ENCODE measurements at places on chromosomes 5 and 9. TPM values are rescaled to one million over a fixed set of nuclear protein-coding genes. Genes with fewer than 3 reads are reported as not detected.

Gene ANKS6
- 25.2 TPM for total RNA-seq

Gene IRX4
- total RNA-seq, result 1.6 TPM

Gene OSMR
- 1.3 TPM for total RNA-seq

DNA sequence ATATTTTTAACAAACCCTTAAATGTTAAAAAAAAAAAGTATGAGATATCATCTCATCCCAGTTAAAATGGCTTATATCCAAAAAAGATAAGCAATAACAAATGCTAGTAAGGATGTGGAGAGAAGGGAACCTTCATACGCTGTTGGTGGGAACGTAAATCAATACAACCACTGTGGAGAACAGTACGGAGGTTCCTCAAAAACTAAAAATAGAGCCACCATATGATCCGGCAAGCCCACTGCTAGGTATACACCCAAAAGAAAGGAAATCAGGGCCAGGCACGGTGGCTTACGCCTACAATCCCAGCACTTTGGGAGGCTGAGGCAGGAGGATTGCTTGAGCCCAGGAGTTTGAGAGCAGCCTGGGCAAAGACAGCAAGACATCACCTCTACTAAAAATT is 3.0 kb downstream of the MTMR12 start:
- no peak for DNase-seq

DNA sequence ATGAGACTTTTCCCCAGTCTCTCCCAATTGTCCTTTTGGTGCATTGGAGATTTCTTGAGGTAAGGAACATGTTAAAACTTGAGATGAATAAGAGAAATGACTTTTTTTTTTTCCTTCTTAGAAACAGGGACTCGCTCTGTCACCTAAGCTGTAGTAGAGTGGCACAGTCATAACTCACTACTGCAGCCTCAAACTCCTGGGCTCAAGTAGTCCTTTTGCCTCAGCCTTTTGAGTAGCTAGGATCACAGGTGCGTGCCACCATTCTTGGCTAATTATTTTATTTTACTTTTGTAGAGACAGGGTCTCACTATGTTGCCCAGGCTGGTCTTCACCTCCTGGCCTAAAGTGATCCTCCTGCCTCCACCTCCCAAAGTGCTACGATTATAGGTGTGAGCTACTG is 25.9 kb downstream of the CDC42SE2 start:
- no peak for DNase-seq

GRCh38 chr9:122307061-122307460 is 42.4 kb downstream of the MRRF start:
- no peak for DNase-seq

DNA sequence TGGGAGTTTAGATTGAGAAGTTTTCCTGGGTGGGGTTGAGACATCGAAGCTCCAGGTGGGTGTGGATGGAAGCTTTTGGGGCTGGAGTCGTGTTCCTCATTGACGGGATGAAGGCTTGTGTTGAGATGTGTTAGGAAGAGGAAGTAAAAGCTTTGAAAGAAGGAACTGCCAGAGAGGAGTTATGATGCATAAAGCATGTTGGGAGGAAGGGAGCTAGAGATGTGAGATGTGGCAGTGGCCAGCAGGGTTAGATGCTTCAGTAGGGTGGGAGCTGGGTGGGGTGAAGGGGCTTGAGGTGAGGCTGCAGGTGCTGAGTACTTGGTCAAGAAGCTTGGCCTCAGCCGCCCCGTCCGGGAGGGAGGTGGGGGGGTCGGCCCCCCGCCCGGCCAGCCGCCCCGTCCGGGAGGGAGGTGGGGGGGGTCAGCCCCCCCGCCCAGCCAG is 56.7 kb downstream of the HSPA4 start:
- DNase-seq, result no peak

GRCh38 chr5:180313677-180314505 is 22.0 kb upstream of the MAPK9 start:
- no peak for DNase-seq

- DNase-seq, result no peak
These were observed 551.0 kb downstream of the KIF4B start for GRCh38 chr5:155564541-155564940.

GRCh38 chr5:54013556-54014194 is 296.7 kb downstream of the ARL15 start:
- no peak for DNase-seq

- DNase-seq, result no peak
These were observed 4.4 kb upstream of the ST6GALNAC6 start for GRCh38 chr9:127903557-127904475.

GRCh38 chr5:18216016-18216415 is 581.8 kb downstream of the TAF11L14 start:
- DNase-seq, result no peak
